Stomach (tissue), 19 donors: ENCODE measurements at places on chromosomes 6 and 20. TPM values are rescaled to one million over a fixed set of nuclear protein-coding genes. Genes with fewer than 3 reads are reported as not detected.

DNA sequence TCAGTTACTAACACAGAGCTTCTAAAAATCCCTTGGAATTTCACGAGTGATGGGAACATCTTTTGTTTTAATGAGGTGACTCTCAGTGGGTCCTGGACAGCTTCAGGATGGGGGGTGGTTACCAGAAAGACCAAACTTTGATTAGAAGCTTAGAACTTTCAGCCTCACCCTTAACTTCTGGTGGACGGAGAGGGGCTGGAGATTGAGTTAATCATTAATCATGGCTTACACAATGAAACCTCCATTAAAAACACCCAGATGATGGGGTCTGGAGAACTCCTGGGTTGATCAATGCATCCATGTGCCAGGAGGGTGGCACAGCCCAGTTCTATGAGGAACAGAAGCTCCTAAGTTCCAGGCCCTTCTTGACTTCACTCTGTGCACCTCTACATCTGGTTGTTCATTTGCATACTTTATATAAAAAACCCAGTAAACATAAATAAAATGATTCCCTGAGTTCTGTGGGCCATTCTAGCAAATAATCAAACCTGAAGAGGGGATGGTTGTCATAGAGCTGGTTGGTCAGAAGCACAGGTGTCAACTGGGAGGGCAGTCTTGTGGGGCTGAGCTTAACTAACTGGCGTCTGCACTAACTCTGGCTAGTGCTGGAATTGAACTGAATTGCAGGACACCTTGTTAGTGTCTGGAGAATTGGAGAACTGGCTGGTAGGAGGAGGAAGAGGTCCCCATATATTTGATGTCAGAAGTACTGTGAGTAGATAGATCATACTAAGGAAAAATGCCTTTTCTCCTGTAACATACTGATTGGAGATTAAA, 10.3 kb downstream of the RMND1 start:
- DNase-seq = no peak

DNA sequence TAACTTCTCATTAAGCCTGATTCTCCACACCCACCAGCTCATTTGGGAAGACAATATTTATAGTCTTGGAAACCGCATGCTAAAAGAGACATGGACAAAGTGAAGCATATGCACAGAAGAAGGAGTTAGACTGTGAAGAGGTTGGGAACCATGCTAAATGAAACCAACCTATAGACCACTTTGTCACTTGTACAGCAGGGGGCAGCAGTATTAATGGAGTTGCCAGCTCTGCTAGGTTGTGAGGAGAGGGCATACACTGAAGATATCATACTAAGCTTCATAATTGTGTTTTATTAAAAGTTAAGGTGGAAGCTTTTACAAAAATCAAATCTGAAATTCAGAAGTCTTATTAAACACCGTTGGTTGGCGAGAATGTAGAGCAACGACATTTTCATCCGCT, 38.3 kb upstream of the HMGCLL1 start:
- peak; percentile 38 for DNase-seq

DNA sequence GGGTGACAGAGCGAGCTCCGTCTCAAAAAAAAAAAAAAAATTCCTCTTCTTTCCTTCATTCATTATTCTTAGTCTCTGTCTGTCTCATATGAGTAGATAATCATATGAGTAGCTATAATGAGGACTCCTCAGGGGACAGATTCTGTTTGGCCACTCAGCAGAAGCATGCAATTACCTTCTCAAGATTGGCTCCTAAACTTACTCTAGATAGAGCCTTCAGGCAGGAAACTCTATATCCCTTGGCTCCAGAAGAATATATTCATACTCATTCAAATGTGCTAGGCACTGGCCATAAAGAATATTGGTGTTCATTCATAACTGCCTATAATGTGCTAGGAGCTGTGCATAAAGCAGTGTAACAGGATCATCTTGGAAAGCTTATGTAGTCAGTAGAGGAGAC, 2.2 kb upstream of the ACAT2 start:
- no peak for DNase-seq

GRCh38 chr6:118700531-118700930, 49.1 kb upstream of the CEP85L start:
- no peak for DNase-seq

DNA sequence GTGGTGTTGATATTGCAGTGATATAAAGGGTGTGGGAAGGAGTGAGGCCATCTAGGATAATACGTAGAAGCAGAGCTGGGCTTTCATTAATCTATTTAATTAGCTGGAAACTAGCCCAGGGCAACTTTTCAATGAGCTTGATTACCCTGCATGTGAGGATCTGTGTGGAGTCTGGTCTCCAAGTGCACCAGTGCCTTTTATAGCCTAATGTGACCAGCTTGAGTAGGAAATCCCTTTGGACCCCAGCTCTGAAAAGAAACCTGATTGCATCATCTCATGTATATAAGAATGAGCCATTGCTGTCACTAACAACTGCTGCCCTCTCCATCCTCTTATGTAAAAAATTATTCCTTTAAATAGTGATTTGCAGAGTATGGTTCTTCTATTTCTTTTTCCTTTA, 72.6 kb downstream of the CD109 start:
- DNase-seq = no peak

DNA sequence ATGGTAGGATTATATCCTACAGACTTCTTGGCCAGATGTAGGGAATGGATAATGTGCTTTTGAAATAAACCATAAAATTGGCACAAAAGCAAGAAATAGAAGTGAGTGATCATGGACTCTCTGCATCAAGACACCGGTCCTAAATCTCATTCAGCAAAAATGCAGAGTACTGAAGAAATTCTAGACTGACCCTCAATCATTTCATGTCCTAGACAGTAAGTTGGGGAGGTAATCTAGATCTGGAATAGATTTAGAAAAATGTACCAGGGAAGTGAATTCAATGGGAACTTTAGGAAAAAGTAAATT, 69.7 kb upstream of the ADTRP start:
- DNase-seq = no peak

Gene TFAP2A
- total RNA-seq = not detected

Gene LY6G6F
- not detected for total RNA-seq
